ENCODE measurements at places on chromosomes 12 and 14. TPM values are rescaled to one million over a fixed set of nuclear protein-coding genes. Genes with fewer than 3 reads are reported as not detected.

Gene AICDA
- 0.14 TPM for polyA plus RNA-seq

Gene CLEC7A
- 18.4 TPM for polyA plus RNA-seq

Gene TOMM20L
- polyA plus RNA-seq = not detected

Gene C12orf50
- polyA plus RNA-seq = 0.05 TPM

Gene DLK1
- not detected for polyA plus RNA-seq

Gene GNB3
- polyA plus RNA-seq = 1.2 TPM

Measured in lung (tissue), 17 donors.